Activated T-helper 17 cell treated with anti-CD3 and anti-CD28 coated beads, Interleukin-2, amount 50 U/mL, for 72 hours (primary cell): ENCODE measurements at places on chromosomes 16 and 17. TPM values are rescaled to one million over a fixed set of nuclear protein-coding genes. Genes with fewer than 3 reads are reported as not detected.

DNA sequence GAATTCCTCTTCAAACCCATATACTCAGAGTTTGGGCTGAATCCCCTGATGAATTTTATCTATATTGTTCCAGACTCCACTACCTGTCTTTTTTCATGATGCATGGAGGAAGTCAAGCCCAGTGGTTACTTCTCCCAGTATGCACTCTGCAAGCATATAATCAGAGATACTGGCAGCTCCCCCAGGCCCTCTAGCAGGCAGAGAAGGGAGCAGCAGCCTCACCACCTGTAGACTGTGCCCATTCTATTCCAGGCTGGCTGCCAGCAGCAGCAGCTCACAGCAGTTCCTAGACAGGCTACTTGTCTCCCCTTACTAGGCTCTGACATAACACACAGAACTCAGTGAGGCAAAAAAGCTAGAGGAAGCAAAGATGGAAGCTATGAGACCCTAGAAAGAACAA, 3.4 kb downstream of the MKS1 start:
- ATAC-seq = no peak

Gene BCL6B
- 2.3 TPM for total RNA-seq

Gene CSF3
- total RNA-seq = not detected

DNA sequence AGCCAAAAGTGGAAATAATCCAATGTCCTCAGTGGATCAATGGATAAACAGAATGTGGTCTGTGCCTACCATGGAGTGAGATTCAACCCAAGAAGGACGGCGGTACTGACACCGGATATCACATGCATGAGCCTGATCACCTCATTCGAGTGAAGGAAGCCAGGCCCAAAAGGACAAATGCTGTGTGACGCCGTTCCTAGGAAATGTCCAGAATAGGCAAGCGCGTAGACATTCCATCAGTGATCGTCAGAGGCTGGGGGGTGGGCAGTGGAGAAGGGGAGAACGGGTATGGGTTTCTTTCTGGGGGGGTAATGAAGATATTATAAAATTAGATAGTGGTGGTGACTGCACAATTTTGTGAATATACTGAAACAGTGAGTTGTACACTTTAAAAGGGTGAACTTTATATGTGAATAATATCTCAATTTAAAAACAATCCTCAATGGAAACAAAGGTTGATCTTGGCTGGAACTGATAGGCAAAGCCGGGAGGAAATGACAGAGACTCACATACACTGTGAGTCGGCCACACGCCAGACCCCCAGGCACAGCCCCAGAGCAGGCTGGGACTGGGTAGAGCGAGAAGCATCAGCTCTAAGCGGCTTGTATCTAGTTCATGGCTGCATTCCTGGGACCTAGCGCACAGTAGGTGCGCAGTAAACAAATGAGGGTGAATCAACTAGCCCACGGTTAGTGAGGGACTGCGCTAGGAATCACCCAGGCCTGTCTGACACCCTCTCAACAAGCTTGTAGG, 3.5 kb downstream of the DBNDD1 start:
- ATAC-seq = no peak

Gene ZNF423
- not detected for total RNA-seq

DNA sequence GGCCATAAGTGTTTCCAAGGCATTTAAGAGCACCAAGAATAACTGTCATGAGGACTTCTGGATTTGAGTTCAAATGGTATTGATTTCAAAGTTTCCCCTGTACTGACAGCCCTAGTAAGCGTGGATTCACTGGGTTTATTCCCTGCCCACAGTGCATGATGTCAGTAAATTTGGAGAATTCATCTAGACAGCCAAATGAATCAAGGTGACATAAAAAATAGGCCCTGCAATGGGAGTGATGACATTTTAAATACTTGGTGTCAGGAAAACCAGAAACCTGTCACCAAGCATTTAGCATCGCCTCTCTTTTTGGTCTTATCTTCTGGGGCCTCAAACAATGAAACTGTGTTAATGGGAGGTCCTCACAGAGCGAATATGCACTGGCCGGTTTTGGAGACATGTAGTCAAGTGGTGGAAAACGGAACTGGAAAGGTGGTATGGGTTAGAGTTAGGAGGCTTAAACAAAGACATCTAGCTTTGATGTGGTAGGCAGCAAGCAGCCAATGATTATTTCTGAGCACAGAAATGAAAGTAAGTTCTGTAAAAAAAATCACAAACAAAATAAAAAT, 29.1 kb downstream of the COG4 start:
- peak; percentile 53 for ATAC-seq

GRCh38 chr17:79984877-79985276, 50.8 kb downstream of the TBC1D16 start:
- ATAC-seq = no peak

DNA sequence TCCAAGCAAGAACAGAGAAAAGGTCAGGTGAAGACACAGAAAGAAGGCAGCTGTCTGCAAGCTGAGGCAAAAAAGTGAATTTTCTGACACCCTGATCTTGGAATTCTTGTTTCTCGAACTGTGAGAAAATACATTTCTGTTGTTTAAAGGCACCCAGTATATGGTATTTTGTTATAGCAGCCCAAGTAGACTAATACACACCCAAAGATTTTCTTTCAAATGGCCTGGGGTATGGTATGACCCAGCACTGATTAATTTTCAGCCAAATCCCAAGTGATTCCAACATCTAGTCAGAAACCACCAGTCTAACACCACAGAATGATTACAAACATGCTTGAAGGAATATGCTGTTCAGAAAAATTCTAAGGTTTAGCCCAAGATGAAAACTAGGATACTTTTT, 36.8 kb downstream of the TRIM37 start:
- no peak for ATAC-seq

DNA sequence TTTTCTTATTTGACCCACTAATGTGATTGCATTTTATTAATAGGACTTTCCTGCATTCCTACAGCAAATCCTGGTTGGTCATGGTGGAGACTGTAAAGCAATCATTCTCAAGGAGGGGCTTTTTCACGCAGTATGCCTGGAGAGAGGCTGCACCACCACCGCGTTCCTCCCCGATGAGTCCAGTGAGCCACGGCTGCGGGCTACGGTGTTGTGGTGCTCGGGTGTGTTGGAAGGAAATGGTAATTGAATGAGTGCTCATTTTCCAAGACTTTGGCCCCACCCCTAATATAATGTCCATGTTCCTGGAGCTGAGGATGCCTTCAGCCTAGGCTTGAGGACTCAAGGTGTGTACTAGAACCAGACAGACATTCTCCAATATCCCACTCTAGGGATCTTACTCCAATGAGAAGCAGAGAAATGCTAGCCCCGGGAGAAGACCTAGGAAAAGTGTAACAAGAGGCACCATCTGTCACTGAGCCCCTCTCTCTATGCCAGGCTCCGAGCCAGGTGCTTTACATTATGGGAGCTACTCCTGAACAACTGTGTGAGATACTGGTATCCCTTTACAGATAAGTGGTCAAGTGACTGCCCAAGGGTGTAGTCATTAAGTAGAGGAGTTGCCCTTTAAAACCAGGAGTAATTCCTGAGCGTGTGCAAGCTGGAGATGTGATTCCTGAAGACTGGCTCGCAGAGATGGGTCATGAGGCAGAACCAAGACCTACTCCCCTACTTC, 39.4 kb downstream of the HEATR6 start:
- ATAC-seq = no peak

DNA sequence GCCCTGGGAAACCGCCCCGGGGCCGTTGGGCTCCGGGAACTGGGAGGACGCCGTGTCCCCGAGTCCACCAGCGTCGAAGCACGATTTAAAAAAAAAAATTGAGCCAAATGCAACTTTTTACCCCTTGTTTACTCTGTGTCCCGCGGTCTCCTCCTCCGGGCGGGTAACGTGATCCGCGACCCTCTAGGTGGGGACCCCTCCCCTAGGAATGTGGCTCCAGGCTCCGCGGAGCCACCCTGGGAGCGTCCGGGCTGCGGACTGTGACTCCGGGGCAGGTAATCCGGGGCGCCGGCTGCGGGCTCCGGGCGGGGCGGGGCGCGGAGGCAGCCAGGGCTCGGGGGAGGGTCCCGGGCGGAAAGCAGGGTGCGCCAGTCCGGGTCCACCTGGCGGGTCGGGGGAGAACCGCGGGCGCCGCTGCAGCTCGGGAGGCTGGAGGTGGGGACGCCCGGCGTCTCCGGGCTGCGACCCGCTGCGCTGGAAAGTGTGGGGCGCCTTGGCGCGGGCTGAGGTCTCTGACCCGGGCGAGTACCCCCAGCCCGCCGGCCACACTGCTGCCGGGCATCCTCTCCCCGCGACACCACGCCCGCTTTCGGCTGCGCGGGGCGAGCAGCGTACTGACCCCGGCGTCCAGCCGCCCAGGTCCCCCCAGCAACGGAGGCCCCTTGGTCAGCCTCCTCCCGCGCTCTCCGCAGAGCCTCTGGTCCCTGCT, 852 bp upstream of the HELZ start:
- ATAC-seq = peak; percentile 28

GRCh38 chr17:77596491-77597417, 361.7 kb upstream of the TNRC6C start:
- no peak for ATAC-seq

Gene LGALS9B
- not detected for total RNA-seq

Gene ASGR1
- 4.5 TPM for total RNA-seq

DNA sequence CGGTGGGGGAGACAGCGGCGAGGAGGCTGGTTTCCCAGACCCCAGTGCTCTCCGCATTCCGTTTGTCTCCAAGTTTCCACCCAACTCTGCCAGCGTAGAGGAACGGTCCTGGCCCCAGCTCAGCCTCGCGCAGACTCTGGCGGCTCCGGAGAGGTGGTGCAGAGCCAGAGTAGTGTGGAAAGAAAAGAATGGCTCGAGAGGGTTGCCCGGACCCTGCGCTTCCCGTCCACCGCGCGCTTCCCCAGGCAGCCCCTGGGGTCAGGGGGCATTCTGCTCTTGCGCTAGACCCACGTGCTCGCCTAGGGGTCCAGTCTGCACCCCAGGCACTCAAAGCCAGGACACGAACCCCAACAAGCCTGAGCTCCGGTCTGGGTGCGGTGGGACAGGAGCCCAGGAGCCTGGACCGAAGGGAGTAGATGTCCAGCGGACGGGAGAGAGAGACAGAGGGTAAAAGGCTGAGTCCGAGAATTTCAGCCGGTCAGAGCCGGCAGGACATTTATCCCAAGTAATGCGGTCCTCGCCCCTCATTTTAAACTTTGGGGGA, 3.8 kb downstream of the PMP22 start:
- ATAC-seq = no peak

Gene CA5A
- not detected for total RNA-seq

DNA sequence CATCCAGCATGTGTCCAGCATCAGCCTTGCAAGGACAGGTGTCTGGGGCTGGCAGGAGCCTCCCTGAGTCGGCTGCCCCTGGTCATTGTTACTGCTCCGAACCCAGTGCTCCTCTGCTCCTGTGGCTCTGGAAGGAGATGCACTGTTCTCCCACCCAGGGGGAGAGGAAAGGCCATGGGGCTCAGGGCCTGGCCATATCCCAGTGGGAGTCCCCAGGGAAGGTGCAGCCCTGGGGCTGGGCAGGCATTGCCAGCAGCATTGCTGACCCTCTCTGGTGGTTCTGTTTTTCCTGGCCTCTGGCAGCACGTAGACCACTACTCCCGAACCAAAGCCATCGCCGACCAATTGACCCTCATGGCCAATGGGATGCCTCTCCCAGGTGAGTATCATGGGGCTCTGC, 9.6 kb downstream of the SDR42E2 start:
- no peak for ATAC-seq

Gene MSLN
- not detected for total RNA-seq

GRCh38 chr16:67294938-67295361, 15.6 kb downstream of the PLEKHG4 start:
- no peak for ATAC-seq

Gene TP53TG3
- total RNA-seq = not detected

DNA sequence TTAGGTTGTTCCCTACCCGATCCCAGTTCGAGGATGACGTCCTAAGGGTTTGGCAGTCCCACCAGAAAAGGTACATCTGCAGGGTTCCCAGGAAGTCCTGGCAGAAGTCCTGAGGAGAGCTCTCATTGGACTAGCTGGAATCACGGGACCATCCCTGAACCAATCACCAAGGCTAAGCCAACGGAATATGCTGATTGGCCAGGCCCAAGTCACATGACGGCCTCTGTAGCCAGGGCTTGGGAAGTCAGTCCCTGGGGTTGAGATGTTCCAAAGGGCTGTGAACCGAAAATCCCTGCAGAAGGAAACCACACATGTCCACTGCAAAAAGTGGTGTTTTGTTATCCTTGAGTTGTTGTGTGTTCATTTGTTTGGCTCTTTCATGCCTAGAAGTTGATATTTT, 68.2 kb upstream of the ZNF423 start:
- ATAC-seq = peak; percentile 40

Gene FOXJ1
- total RNA-seq = not detected

GRCh38 chr17:44348234-44348987, 3.3 kb downstream of the GRN start:
- peak; percentile 16 for ATAC-seq

Gene KRT31
- not detected for total RNA-seq

GRCh38 chr17:79410681-79411080, 200.2 kb downstream of the RBFOX3 start:
- no peak for ATAC-seq

DNA sequence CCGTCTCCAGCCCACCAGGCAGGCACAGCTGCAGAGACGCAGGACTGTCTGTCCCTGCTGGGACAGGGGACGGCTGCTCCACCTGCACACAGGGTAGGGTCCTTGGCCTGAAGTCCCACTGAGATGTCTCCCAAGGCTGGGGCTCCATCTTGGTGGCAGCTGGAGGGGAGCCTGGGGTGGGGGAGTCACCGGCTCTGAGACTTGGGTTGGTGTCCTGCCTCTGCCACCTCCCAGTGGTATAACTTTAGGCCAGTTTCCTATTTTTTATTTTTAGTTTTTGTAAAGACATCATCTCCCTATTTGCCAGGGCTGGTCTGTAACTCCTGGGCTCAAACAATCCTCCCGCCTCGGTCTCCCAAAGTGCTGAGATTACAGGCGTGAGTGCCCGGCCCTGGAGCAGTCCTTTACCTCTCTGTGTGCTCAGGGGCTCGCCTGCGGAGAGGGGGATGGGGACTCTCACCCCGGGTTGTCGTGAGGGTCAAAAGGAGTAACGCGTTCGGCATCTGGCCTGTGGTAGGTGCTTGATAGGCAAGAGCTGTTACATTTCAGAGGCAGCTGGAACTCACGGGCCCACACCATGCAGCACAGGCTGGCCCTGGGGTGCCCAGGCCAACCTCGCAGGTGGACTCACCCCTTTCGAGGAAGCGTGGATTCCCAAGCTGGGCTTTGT, 46.6 kb upstream of the DOC2B start:
- no peak for ATAC-seq

Gene ZNF594
- 6.3 TPM for total RNA-seq

DNA sequence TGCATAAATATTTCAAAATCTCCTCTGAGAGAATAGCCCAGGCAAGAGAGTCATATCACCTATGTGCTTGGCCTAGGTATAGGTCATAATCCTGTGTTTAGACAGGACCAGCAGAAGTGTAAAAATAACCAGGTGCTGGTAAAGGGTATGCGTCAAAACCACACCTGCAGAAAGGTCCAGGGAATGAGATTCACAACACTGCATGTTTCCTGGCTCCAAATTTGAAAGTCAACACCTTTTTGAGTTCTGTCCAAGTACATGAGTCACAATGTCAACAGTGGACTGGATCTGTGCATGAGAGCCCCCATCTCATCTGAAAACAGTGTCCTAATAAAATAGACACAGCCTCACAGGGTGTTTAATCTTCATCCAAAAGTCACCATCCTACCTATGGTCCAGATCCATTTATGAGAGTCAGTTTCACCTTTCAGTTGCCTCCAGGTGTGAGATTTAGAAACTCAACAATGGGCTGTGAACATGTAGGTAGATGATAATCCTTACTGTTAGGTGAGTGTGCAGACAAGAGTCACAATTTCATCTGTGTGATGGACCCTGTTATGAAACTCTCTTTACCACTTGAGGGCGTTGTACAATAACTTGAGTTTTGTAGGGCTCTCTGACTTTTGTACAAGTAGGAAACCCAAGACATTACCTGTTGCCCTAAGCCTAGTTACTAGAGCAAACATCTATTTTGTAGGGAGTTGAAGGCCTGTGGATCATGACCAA, 2100.7 kb downstream of the TP53TG3F start:
- ATAC-seq = no peak
